ENCODE measurements at places on chromosomes 11 and 22.

DNA sequence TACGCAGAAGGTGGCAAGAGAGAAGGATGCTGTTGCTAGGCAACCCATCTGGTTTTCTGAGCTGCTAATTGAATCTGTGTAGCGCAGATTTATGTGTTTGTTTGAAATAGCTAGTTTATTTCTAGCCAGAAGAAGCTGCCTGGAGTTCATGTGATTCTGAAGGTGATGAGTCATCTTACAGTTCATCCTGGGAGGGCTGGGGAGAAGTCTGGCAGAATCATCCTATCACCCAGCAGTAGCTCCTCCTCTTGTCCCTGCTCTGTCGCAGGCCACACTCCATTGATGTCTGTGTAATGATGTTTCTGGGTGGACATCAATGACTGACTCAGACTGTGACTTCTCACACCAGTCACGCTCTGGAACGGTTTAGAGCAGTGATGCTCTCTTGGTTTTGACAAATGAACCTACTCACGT is 4.8 kb upstream of the FBXO7 start:
- peak; percentile 91 for DNase-seq

DNA sequence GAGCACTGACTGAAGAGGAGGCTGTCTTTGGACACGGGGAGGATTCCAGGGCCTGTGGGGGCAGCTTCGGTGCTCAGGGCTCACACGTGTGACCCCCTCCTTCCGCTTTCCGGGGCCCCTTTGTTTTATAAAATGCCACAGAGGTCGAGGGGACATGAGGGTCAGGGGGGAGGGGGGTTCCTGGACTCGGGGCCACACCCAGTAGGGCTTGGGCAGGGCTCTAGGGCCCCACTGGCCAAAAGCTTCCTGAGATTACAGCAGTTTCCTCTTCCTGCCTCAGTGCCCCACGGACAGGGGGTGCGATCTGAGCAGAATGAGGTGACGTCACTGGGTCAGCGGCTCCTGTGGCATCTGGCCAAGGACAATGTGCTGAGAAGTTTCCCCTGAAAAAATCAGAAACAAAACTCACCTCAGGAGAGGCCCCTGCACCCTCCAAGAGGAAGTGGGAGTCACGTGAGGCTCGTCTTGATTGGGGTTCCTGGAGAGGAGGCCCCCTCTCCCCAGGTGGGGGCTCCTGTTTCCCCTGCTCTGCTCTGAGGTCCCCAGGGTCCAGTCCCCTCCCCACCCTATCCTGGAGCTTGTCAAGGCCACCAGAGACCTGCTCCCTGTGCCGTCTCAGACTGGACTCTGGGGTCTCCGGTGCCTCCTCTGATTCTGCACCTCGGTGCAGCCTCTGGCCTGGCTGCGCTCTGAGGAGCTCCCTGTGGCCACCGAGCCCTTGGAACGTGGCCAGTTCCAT is 6.4 kb upstream of the IFITM3 start:
- no peak for DNase-seq

GRCh38 chr11:10655227-10655626 is 38.3 kb downstream of the IRAG1 start:
- DNase-seq: no peak

GRCh38 chr22:33380789-33381530 is 322.8 kb upstream of the SYN3 start:
- DNase-seq: no peak

DNA sequence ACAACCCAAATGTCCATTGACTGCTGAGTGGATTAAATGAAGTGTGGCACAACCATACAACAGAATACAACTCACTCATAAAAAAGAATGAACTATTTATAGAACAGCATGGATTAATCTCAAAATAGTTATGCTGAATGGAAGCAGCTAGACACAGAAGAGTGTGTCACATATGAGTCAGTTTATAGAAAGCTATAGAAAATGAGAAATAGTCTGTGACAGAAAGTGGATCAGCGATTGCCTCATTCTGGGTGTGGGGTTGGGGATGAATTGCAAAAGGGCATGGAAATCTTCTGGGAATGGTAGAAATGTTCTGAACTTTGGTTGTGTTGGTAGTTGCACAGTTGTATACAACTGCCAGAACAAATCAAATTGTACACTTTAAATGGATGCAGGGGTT is 37.4 kb downstream of the PRR5L start:
- DNase-seq: no peak

DNA sequence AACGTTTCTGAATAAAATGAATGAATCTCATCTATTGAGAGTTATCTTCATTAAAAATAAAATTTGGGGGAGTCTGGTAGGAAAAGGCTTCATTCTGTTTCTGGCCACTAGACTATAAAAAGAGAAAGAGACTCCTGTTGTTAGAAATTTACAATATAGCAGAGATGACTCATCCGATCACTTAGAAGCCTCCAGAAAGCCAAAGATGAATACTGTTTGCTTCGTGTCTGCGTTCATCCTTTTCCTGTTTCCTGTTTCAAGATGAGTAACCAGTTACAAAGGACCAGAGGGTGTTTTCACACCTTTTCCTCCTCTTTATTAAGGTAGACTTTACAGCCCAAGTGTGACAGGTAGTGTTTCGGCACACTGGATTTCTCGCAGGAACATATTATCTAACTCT is 1120.7 kb downstream of the LRRC4C start:
- no peak for DNase-seq

- DNase-seq: no peak
These were observed 21.9 kb downstream of the IGSF9B start for GRCh38 chr11:133934599-133935550.

Data from NCI-H2171 (cell line).